ENCODE measurements at places on chromosomes 5 and 9.

DNA sequence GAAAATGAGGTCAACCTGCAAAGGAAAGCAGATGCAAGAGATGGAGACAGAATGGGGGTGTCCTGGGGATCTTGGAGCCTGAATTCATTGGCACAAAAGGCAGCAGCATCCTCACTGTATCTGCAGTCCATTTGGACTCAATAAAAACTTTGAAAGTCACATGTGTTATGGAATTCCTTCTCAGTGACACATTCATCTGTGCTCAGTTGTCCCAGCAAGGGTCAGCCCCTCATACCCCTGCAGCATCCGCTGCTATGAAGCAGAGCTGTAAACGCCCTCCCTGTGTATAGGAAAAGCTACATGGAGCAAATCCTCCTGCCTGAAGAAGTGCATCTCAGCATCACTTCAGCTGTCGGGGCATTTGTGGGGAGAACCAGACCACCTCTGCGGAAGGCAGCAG is 14.5 kb upstream of the RARS1 start:
- no peak for DNase-seq

- DNase-seq: no peak
Measured at GRCh38 chr9:79233542-79233941, 338.2 kb upstream of the TLE4 start.

DNA sequence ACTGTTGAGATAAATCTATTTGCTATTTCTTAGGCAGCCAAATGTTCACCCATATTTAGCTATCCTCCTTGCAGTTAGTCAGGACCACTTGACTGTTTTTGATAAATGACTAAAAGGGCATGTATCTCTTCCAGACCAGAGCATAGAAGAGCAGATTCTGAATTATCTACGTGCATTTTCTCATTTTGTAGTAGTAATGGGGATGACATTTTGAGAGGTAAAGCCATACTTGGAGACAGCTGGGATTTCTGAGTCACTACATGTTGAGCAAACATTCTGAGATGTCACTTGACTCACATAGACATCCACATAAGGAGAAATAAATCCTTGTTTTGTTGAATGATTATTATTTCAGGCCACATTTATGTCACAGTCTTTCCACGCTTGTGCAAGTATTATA is 297.6 kb downstream of the CDH10 start:
- no peak for DNase-seq

DNA sequence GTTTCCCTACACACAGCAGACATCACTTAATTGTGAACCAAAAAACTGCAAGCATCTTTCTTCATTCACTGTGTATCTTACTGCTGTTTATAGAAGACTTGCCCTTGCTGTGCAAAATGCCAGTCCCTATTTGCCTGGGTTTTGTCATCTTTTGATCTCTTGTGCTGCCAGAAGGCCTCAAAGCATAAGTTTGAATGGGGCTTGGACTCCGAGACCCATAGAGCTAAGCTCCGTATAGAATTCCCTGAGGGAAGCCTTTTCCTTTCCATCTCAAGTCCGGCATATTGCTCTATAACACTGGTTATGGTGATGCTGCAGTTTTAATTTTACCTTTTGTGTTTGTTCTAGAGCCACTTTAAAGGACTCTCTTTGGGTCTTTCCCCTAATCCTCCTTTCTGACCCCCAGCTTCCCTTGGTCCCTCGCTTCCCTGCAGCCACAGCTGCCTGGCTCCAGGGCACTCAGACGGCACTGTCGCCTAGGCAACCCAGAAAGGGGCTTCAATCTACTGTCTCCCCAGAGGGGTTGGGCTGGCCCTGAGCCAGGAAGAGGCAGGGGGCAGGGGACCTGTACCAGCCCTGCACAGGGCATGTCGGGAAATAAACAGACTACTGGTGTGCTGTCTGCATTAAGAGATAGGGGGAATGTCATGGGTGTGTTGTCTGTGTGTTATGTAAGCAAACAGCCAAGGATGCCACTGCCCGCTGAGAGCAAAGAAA is 73.4 kb upstream of the MELK start:
- DNase-seq: no peak

GRCh38 chr5:126852091-126852571 is 75.2 kb downstream of the LMNB1 start:
- DNase-seq: no peak

DNA sequence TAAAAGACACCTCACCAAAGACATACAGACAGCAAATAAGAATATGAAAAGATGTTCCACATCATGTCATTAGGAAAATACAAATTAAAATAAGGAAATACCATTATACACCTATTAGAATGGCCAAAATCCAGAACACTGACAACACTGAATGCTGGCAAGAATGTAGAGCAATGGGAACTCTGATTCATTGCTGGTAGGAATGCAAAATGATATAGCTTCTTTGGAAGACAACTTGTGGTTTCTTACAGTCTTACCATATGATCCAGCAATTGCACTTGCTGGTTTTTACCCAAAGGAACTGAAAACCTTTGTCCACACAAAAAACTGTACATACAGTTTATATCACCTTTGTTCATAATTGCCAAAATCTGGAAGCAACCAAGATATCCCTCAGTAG is 6.5 kb downstream of the TMEM161B start:
- DNase-seq: no peak

DNA sequence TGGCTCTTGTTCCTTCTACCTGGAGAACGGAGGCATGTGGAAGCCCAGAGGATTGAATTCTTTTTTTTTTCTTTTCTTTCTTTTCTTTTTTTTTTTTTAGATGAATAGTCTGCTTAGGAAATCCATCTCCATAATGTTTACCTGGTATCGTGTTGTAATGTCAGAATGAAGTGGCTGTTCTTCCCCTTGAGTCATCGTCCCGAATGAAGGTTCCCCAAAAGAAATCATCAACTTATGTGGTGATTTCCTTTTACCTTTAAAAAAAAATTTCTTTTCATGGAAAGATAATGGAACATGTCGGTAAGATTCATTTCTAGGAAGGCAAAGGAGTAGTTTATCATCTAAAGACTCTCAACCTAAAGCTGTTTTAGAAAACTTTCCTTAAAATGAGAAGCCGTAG is 59.7 kb downstream of the DOCK8 start:
- DNase-seq: no peak

Measured in NCI-H1048 (cell line).